ENCODE measurements at places on chromosomes 3 and 15.

GRCh38 chr3:143123353-143123984, 3.9 kb downstream of the CHST2 start:
- no peak for DNase-seq

GRCh38 chr3:19392150-19392549, 243.8 kb downstream of the KCNH8 start:
- no peak for DNase-seq

DNA sequence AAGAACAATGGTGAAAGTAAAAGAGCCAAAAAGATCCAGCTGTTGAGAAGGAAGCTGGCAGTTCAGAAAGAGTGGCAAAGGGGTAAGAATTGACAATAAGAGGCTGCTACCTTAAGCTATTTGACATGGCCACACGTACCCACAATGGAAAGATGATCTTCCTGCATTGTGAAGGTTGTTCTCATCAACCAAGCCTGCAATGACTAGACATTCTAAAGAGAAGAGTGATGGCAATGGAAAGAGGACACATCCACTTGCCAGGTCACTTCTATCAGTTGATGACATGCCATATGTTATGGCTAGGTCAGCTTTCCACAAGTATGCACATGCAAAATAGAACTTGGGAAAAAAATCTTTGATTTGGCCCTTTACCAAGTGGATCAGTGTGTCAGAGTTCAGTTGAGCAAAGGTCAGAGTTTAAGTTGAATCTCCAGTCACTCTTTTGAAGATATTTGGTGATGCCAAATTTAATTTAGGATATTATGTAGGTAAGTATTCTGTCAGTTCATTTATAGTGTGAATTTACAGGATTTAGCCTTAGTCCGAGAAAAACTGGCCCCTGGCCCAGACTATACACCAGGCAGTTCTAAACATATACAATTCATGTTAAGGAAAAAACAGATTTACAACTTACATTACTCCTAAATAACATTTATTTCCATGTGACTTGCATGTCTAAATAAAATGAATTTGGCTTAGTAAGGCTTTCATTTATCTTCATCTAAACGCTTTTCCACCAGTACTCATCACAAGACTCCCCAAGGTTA, 104.9 kb upstream of the FLNB start:
- no peak for DNase-seq

DNA sequence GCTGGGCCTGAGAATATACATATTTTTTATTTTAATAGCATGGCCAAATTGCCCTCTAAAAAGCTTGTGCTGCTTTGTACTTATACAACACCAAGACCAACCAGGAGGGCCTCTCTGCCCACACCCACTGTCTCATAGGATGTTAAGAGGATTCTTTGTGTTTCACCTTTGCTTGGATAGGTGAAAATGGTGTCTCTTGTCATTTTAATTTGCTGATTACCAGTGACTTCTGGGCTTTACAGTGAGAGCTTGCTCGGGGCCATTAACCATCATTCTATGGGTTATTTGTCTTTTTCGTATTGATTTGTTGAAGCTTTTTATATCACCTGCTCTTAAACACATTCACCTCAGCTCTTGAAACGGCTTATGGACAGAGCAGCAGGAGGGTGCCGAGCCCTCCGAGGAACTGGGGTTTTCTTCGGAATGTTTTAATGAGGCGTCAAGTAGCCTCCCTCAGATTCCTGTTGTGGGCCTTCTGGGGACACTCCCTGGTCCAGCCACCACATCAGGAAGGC, 10.5 kb downstream of the PTH1R start:
- DNase-seq, result no peak

DNA sequence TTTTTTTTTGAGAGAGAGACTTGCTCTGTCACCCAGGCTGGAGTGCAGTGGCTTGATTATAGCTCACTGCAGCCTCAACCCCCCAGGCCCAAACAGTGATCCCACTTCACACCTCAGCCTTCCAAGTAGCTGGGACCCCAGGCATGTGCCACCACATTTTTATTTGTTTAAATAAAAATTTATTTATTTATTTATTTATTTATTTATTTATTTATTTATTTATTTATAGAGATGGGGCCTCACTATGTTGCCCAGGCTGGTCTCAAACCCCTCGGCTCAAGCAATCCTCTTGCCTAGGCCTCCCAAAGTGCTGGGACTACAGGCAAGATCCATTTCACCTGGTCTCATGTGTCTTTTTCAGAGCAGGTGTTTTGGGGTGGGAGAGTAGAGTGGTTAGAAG, 15.5 kb downstream of the CAPN3 start:
- DNase-seq, result no peak

GRCh38 chr3:140521751-140522445, 156.0 kb upstream of the TRIM42 start:
- no peak for DNase-seq

GRCh38 chr3:12959410-12959809, 113.8 kb downstream of the IQSEC1 start:
- DNase-seq, result no peak

Measured in activated CD8-positive, alpha-beta memory T cell treated with anti-CD3 and anti-CD28 coated beads for 1 hour (primary cell).